ENCODE measurements at places on chromosomes 1 and 21.
A peak's percentile ranks its signal among the peaks of the same experiment; 100 is the strongest.

- ATAC-seq: peak; percentile 86
Observed at GRCh38 chr1:26363549-26364448, 8.8 kb downstream of the ZNF683 start.

DNA sequence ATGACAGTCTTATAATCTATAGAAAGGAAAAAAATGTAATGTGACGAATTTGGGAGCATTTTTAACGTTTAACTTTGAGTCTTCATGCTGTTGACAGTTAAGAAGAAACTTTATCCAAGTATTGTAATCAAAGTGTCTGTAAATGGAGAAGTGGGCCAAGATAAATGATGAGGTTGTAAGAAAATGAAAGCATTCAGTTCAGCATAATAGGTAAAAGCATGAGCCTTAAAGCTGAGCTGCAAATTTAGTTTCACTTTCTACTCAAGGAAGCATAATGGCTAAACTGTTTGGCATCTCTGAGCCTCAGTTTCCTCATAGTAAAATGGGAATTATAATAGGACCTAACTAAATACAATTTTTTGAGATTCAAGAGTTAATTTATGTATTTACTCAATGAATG lies 1554.8 kb downstream of the KCNT2 start:
- ATAC-seq: no peak

DNA sequence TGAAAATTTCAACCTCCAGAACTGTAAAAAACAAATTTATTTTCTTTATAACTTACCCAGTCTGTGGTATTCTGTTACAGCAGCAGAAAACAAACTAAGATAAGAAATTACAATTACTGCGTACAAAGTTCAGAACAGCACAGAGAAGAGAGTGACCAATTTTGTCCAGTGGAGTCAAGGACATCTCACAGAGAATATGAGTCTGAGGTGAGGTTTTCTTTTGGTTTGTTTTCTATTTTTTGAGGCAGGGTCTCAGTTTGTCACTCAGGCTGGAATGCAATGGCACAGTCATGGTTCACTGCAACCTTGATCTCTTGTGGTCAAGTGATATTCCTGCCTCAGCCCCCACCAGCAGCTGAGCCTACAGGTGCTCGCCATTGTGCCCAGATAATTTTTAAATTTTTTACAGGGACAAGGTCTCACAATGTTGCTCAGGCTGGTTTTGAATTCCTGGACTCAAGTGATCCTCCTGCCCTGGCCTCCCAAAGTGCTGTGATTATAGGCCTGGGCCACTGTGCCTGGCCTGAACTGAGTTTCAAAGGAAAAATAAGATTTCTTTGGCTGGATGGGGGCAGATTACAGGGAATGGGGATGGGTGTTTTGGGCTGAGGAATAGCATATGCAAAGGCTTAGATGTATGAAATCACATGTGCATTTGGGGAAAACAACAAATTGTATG lies 201.1 kb upstream of the USP24 start:
- ATAC-seq: no peak

DNA sequence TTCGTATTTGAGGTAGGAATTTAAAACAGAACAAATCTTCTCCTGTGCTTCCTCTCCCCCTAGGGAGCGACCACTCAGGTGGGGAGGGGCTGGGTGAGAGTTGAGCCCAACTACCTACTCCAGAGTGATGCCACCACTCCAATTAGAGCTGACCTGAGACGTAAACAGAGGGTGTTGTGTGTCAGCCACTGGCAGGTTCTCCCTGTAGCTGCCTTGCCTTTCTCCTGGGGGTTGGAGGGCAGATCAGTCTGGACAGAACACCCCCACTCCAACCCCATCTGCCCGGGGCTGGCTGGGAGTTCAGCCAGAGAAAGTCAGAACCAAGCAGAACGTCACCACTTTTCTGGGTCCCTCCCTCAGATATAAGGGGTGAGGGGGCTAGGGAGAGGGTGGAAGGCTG lies 2.0 kb downstream of the HPDL start:
- ATAC-seq: no peak

GRCh38 chr1:210250998-210251679 lies 18.5 kb downstream of the SERTAD4 start:
- ATAC-seq: no peak

- ATAC-seq: no peak
Observed at GRCh38 chr1:227234998-227235405, 83.3 kb downstream of the CDC42BPA start.

GRCh38 chr1:232106415-232106814 lies 479.8 kb downstream of the DISC1 start:
- ATAC-seq: no peak

DNA sequence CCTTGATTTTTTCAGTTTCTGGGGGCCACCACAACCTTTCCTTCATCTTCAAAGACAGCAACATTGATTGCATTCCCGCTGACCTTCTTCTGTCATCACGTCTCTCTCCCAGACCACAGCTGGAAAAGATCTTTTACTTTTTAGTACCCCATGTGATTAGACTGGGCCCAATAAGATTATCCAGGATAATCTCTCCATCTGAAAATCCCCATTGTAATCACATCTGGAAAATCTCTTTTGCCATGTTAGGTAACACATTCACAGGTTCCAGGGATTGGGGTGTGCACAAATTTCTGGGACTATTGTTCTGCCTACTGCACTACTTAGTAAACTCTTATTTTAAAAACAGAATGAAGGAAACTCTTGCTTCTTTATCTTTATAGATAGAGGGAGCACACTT lies 47.1 kb upstream of the INSL5 start:
- no peak for ATAC-seq

DNA sequence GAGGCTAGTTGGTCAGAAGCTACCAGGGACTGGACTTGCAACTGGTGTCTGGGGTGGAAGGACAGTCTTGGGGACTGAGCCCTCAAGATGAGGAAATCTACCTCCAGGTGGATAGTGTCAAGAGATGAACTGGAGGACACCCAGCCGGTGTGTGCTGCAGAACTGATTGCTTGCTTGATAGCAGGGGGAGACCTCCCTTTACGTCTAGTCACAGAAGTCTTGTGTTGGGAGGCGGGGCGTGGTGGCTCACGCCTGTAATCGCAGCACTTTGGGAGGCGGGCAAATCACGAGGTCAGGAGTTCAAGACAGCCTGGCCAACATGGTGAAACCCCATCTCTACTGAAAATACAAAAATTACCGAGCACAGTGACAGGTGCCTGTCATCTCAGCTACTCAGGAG lies 4.9 kb downstream of the RCC2 start:
- ATAC-seq: no peak

- no peak for ATAC-seq
Observed at GRCh38 chr1:91537281-91537986, 36.8 kb downstream of the CDC7 start.

- no peak for ATAC-seq
Observed at GRCh38 chr1:219441884-219442283, 171.0 kb downstream of the ZC3H11B start.

GRCh38 chr1:156711011-156711817 lies 5.8 kb upstream of the CRABP2 start:
- no peak for ATAC-seq

DNA sequence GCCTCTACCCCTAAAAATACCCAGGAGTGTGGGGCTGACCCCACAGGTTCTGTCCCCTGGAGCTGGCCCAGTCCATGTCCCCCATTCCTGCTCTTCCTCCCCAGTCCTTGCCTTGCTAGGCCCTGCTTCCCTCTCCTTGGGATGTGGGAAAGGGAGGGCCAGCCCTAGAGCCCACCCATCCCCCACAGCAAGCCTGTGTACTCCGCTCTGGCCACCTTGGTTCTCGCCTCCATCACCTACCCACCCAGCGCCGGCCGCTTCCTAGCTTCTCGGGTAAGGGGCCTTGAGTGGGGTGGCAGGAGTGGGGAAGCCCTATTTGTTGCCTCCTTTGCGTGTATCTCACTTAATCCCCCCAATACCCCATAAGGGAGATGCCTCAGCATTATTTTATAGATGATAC lies 6.7 kb downstream of the CLCNKB start:
- ATAC-seq: no peak

GRCh38 chr1:221310180-221310579 lies 430.9 kb downstream of the HLX start:
- no peak for ATAC-seq

GRCh38 chr1:53606197-53606596 lies 132.8 kb downstream of the GLIS1 start:
- no peak for ATAC-seq

DNA sequence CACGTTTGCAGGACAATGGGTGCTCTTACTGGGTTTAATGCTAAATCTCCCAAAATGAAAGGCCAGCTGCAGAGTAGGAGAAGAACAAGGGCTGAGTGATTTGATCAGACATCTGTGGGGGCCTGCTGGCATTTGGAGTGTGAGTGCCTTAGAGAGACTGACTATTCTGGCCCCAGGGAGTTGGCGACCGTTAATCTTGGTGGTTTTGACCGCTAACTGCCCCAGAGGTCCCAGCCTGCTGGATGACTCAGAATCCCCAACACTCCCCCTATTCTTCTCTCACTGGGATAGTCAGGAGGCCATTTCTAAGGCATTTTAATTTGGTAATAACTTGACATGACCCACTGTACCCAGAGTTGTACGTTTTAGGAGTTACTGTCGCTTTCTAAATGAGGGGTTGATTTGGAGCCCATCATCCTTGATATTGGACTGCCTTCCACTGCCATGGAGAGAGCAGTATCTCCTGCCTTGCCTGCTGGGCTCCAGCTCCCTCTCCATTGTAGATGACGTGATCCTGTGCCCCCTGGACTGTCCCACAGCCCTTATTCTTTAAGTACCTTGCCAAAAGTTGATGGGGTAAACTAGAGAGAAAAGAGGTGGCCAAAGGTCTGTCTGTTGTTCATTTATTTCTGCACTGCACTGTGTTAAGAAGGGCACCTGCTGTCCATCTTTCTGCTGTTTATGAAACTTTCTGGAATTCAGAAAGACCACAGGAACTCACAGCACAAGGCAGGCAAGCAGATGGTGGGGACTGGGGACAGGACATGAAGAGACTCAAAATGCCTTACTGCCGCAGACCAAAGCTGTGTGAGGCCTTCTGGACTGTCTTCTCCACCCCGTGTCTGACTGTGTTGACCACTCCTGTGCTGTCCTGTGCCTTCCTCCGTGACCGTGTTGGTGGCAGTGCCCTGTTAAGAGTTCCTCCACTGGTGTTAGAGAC lies 98.2 kb upstream of the ARTN start:
- no peak for ATAC-seq

- ATAC-seq: no peak
Observed at GRCh38 chr1:99634971-99635624, 10.8 kb upstream of the PALMD start.

- ATAC-seq: peak; percentile 75
Observed at GRCh38 chr1:198649968-198650338, 11.1 kb downstream of the PTPRC start.

DNA sequence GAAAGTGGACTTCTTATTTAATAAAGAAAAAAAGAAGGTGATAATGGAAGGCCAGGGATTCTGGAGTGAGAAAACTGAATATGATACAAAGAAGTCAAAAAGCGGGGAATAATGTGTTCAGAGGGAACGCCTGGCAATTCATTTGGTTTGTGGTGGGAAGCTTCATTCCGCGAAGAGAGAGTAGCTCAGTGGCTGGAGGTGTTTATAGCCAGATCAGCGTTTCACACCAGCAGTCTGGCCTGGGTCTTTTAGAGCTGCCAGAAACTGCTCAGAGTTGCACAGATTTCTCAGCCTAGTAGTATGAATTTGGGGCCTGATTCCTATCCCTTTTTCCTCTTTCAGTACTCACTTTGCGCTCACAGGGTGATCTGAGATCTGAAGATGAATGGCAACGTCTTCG lies 67.8 kb upstream of the IPO9 start:
- ATAC-seq: no peak

DNA sequence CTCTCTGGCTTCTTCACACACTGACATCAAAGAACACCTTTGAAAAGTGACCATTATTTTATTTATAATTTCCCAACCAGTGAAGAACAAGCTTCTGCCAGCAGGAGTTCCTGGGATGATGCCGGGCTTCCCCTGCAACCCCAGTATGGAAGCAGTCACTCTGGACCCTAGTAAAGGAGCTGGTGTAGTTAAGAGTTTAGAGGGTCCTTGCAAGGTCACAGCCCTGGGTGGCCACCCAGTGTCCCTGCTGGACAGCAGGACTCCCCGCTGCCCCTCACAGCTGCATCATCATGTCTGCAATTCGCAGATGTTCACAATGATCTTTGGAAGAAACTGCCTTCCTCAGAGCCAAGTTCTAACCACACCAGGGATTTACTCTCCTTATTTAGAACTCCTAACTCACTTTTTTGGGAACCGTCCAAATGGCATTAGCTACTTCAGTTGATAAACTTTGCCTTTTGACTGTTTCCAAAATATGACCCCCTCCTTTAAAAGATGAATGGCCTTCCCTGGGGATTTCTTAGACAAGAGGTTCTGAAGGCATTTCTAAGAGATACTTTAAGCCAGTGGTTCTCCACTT lies 90.6 kb downstream of the HIVEP3 start:
- no peak for ATAC-seq

DNA sequence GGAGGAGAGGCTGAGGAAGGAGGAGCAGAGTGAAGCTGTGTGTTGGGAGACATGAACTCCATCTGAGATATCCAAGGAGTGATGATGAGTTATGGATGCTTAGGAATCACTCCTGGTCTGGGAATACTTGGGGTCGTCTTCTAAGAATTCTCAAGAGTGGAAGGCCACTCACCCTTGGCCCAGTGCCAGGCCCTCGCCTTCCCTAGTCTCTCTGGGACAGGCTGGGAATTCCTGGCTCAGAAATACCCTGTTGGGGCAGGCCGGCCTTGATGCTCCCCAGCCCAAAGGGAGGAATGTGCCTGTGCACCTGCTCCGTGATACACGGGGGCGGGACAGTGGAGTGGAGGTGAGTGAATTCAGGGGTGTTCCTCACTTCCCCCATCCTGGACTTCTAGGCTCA lies 12.6 kb upstream of the LMNA start:
- no peak for ATAC-seq

GRCh38 chr1:117188170-117188815 lies 22.4 kb downstream of the VTCN1 start:
- ATAC-seq: no peak

GRCh38 chr21:35504277-35504676 lies 455.2 kb upstream of the RUNX1 start:
- ATAC-seq: no peak

DNA sequence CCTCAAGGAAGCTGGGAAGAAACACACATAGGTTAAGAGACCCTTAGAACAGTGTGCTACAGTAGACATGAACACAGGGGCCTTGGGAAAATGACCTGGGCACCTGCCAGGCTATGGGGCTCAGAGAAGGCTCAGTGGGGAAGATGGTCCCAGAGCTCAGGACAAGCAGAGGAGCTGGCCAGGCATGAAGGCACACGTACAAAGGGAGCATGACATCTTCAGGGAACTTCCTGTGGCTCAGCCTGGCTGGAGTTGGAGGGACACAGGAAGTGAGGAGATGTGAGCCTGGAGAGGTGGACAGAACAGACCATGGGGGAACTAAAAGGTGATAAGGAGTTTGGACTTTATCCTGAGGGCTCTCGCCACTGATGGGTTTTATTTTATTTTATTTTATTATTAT lies 3.8 kb upstream of the SLC50A1 start:
- no peak for ATAC-seq

DNA sequence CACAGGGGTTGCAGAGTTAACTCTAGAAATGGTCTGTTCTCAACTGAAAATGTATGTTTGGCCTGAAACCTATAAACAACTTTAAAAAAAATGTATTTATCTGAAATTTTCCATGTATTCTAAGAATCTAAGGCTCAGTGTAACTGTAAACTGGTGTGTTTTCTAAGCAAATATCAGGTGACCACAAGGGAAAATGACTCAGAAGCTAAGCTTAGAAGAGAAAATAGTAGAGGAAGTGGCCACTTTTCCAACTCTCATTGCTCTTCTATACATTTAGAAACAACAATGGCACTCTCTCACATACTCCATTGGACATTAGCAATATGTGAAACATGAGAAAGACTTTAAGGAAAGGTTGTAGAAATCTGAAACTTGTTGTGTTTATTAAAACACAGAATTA lies 7.5 kb downstream of the TNFSF18 start:
- no peak for ATAC-seq

- ATAC-seq: no peak
Observed at GRCh38 chr1:59057211-59057694, 239.6 kb upstream of the FGGY start.
